Femur (tissue), 1 donor: ENCODE measurements at places on chromosomes 5 and 9.

- DNase-seq: no peak
Measured at GRCh38 chr5:111469903-111470302, 42.4 kb downstream of the STARD4 start.

GRCh38 chr5:88761269-88761850, 121.6 kb downstream of the MEF2C start:
- no peak for DNase-seq

DNA sequence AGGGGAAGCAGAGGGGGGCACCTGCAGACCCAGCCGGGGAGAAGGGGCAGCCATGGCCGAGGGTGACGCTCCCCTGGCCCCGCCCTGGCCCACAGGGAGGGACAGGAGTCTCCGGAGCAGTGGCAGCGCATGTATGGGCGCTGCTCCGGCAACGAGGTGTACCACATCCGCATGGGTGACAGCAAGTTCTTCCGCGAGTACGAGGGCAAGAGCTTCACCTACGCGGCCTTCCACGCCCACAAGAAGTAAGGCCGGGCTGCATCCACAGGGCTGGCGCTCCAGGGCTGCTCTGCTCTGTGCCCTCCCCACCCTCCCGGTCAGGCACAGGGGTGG, 68.2 kb downstream of the KCNT1 start:
- DNase-seq: no peak

GRCh38 chr5:22473886-22474285, 379.3 kb downstream of the CDH12 start:
- DNase-seq: no peak

GRCh38 chr9:123923884-123924283, 6.0 kb downstream of the DENND1A start:
- DNase-seq: no peak

DNA sequence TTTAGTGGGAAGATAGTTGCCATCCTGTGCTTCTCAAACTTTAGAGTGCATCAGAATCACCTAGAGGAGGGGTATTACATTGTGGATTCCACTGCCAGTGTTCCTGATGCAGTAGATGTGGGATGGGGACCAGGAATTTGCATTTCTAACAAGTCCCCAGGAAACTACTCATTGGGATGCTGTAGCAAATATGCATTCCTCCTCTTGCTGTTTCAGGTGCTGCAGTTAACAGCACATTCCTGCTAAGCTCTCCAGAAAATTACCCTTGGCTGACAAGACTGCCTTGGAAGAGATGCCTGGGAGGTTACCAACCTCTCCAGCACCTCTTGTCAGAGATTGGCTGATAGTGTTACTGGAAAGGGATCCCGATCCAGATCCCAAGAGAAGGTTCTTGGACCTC, 270.5 kb downstream of the OSTF1 start:
- no peak for DNase-seq

DNA sequence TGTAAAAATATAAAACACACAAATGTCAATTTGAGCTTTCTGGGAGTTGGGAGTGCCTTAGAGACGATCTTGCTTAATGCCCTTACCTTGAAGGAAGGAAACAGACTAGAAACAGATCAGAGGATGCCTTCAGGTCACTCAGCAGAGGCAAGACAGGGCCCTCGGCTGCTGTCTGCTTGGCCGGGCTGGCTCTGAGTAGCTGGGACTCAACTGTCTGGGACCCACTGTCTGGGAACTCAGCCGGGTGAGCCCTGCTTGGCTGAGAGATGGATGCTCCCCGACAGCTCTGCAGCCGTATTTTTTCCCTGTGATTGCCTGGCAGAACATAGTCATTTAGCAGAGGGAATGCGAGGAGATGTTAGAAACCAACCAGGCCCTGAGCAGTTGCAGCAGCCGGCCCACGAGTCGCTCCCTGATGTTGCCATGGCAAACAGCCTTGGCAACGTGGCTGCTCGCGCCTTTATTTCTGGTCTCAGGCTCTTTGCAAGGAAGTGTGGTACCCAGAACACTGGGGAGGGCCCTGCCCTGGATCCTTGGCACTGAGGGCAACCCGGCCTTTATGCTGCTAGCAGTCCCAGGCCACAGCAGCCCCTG, 10.9 kb downstream of the PPARGC1B start:
- no peak for DNase-seq

GRCh38 chr9:76725011-76725546, 39.2 kb upstream of the PCA3 start:
- no peak for DNase-seq

DNA sequence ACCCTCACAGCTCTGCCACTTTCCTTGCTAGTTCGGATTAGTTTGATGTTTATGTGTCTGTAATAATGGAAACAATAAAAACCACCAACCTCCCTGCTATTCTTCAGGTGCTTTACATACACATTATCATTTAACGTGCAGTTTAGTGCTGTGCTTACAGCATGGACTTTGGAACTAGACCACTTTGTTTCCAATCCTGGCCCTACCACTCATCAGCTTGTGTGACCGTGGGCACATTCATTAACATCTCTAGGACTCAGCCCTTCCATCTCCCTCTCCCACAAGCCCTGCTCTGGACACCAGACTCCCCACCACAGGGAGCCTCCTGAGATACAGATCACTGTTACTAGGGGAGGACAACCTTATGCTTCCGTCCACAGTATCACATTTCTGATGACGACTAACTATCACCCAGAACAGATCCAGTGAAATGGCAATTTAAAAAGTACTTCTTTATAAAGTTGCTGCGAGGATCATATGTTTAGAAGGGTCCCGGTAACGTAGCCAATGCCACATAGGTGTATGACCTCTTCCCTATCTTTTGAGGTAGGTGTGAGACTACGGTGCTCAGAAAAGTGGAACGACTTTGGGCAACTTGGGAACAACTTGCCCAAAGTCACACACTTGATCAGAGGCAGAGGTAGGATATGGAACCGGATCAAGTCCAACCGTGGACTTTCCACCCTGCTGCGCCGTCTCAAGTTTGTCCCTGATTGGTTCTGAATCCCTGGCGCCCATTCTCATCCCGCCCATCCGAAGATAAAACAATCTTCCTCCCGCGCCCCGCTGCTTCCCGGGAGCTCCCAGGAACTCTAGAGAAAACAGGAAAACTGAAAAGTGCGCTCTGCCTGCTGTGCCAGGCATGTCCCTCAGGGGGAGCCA, 132.4 kb upstream of the NIPBL start:
- DNase-seq: no peak

- DNase-seq: no peak
Measured at GRCh38 chr9:27304521-27304920, 7.6 kb upstream of the EQTN start.

DNA sequence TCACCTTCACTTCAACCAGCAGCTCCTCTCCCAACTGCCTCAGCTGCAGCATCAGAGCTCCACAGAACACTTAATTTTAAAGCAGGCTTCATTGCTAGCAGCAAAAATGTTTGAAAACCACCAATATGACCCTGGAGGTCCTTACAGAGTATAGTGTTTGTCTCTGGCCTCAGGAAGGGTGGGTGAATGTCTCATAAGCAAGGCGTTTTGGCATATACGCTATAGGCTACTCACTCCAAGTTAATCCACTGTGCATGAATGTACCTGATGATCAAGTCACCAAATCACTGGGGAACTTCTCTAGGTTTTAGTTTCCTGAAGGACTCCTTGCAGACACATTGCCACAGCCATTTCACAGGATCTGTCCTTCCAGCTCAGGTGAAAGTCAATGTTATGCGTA, 125.3 kb downstream of the GABBR2 start:
- no peak for DNase-seq

- DNase-seq: no peak
Measured at GRCh38 chr5:42799241-42799608, 12.5 kb downstream of the SELENOP start.

GRCh38 chr5:31229266-31229665, 35.8 kb downstream of the CDH6 start:
- no peak for DNase-seq

- peak; percentile 36 for DNase-seq
Measured at GRCh38 chr9:83384214-83384613, 154.0 kb downstream of the FRMD3 start.

- DNase-seq: no peak
Measured at GRCh38 chr9:85199866-85200495, 530.5 kb downstream of the NTRK2 start.

- no peak for DNase-seq
Measured at GRCh38 chr5:57700484-57700883, 217.9 kb upstream of the ACTBL2 start.

DNA sequence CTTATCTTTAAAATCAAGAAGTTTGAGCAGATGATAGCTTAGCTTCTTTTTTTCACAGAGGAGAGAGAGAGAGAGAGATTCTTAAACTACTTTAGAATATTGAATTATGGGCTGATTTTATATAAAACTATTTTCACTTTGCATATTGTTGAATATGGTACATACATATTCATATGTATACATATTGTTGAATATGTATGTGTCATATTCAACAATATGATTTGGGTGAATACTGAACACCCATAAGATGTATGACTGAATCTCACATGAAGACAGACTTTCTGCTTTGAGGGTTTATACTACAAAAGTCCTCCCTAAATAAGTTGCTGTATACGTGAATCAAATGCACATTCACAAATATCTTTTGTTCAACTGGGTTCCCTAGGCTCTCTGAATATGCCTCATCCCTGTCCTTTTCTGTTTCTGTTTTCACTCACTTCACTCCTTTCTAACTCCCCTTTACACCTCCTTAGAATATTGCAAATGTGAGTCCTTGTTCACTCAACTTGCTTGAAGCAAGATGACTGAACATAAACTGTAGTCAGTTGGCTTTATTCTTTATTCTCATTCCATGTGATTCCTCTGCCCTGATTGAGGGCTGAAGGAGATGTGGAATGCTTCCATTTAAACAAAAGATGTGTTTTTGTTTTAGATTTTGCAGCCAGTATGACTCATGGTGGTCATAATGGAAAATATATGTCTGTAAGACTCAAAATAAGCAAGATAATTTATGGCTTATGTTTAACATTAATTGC, 225.4 kb upstream of the DAB2 start:
- DNase-seq: no peak

GRCh38 chr9:128007566-128008138, 26.9 kb upstream of the EEIG1 start:
- peak; percentile 60 for DNase-seq

- DNase-seq: no peak
Measured at GRCh38 chr5:59569608-59570334, 323.8 kb downstream of the PDE4D start.

DNA sequence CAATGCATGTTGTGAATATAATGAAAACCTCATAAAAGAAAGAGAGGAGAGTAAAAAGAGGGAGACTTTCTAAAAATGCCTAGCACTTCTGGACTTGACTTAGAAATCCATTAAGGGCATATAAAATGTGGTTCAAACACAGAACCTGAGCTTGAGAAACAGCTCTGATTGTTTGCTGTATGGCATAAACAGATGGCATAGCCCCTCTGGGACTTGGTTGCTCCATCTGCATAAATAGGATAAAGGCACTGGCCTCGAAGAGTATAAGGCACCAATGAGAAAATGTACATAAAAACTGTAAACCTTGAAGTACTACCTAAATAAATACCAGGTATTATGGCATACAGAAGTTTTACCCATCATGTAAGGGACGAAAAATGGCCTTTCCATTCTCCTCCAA, 23.8 kb downstream of the MRPS27 start:
- DNase-seq: no peak

DNA sequence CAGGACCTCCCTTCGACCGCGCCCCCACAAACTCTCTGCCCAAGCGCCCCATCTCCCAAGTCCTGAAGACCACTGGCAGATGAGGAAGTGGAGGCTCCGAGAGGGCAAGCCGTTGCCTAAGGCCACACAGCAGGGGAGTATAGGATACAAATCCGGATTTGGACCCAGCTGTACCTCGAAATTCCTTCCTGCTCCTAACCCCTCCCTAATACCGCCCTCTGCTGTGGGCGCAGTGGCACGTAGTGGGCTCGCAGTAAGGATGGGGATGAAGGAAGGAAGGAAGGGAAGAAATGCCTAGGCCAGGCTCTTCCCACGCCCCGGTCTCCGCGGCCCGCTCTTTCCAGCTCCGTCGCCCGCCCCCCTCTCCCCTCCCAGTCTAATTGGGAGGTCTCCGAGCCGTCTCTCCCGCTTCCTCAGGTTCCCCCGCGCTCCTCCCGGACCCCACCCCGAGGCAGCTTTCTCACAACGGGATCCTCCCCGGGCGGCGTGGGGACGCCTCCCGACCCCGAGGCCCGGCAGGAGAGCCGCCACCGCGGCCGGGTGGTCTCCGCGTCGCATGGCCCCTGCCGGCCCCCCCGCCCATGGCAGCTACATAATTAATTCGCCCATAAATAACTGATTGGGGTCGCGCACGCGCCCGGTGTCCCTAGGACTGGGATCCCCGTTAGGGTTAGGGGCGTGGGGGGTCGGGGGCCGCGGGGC, 138.9 kb downstream of the C9orf50 start:
- DNase-seq: peak; percentile 81

DNA sequence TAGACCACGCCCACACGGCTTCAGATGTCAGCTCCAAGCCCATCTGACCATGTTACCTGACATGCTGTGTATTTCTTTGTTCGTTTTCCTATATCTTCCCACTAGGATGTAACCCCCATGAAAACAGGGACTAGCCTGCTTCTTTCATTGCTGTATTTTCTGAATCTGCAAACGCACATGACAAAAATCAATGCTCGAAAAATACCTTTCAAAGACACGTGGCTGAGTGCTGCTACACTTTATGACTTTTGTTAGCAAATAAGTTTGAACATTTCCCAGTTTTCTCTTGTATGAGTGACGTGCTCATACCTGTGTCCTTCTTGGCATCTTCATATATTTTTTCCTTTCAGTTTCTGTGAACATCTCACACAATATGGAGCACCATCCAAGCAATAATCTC, 181.3 kb upstream of the IRX1 start:
- DNase-seq: no peak

GRCh38 chr5:66365981-66366380, 221.9 kb downstream of the SREK1 start:
- DNase-seq: no peak

DNA sequence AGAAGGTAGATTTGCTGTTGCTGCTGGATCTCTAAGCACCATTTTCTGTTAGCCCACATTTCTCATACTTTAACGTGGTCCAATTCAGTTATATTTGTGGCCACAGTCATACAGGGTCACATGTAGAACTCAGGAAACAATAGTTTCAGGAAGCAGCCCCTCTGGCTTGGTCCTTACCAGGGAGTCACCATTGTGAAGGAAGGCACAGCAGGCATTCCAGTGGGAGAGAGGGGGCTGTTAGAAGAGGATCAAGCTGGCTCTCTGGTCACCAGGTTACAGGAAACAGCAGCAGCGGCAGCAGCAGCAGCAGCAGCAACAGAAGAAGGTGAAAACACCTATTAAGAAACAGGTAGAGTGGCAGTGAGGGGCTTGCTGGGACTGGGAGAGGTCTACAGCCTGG, 14.5 kb downstream of the C9orf43 start:
- DNase-seq: no peak

GRCh38 chr5:142803428-142804125, 33.4 kb downstream of the ARHGAP26 start:
- peak; percentile 64 for DNase-seq

GRCh38 chr5:81971111-81971711, 612 bp upstream of the ATG10 start:
- peak; percentile 32 for DNase-seq

GRCh38 chr5:123365156-123365555, 58.0 kb downstream of the CEP120 start:
- no peak for DNase-seq
